Fibroblast of skin of left quadriceps (primary cell): ENCODE measurements at places on chromosomes 16 and 17.

DNA sequence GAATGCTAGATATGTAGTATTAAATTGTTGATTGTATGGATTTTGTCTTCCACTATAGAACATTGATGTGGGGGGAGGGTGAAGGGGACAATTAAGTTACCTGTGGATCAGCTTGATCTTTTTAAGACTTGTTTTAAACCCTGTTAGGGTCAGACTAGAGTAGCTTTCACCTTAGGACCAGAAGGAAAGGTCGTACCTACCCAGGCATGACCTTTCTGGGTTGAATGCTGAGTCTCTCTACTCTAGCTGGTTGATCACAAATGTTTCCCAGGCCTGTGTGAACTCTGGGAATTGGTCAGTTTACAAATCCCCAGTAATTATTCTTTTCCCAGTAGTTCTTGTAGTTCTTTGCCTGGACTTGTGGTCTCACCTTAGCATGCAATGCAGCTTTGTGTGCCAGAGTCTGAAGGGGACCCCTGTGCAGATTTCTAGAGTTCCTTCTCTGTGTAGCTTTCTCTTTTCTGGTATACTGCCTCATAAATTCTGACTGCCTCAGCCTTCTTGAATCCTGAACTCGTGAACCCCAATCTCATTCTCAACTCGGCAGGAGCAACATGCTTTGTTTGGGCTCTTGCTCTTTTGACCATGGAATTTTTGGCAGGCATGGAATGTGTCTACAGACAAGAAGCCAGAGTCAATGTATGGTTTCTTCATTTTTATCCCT lies 54.1 kb downstream of the VMP1 start:
- peak; percentile 92 for DNase-seq

DNA sequence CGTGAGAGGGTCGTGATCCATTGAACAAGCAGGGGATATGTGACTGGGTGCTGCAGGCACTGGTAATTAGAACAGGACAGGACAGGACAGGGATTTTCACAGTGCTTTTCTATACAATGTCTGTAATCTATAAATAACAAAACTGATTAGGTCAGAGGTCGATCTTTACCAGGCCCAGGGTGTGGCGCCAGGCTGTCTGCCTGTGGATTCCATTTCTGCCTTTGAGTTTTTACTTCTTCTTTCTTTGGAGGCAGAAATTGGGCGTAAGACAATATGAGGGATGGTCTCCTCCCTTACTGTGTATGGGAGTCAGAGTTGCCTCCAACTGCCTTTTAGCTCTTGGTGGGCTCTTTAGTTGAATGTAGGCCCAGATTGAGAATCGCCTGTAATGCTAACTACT lies 1.5 kb upstream of the ZNF764 start:
- no peak for DNase-seq

GRCh38 chr17:20706751-20707373 lies 127.3 kb downstream of the CDRT15L2 start:
- DNase-seq: no peak

GRCh38 chr17:6386041-6386630 lies 48.8 kb downstream of the AIPL1 start:
- no peak for DNase-seq

DNA sequence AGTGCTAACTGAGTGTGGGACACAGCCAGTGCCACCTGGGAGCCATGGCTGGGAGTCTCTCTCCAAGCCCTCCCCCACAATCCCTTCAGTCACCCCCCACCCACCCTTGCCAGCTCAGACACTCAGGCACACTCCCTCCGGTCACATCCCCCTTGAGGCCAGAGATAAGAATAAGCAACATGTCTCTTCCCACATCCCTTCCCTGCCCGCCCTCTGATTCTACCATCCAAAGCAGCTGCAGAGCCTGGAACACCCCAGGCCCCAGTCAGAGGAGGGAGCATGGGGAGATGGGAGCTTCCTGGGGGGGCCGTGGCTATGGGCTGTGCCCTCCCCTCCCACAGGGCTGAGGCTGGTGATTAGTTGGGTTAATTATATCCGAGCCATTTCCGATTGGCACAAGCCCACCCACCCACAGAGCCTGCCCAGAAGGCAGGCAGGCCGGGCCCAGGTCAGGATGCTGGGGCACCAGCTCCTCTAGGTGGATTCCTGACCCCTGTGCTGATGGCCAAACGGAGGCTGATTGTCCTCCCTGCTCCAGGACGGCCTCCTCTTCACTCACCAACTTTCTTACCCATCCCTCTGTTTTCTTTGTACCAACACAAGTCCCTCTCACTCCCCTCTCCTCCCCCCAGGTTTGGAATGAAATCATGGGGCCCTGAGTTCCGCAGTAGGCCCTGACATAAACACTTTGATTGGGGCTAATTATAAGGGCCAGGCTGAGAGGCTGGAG lies 28.6 kb upstream of the MEIOC start:
- DNase-seq: no peak

GRCh38 chr17:4584101-4584916 lies at the start of gene SMTNL2:
Gene SMTNL2 (plus strand): TSS chr17:4584529. CDS start chr17:4584606, 77 bp downstream.
- DNase-seq: no peak

DNA sequence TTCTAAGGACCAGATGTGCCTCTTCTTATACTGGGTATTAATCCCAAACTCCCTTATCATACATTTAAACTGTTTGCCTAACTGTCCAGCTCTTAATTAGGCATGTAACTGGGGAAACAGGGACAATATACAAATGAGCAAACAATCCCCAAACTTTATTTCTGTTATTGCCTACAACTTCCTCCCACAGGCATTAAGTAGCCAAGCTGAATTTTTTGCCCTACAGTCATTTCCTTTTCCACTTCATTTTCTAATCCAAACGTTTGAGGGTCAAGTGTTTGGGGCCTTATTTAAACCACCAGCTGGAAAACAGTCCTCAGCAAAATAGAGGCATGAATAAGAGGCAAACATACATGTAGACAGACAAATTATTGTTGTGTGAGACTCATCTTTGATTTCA lies 77.4 kb upstream of the CCL2 start:
- peak; percentile 17 for DNase-seq

DNA sequence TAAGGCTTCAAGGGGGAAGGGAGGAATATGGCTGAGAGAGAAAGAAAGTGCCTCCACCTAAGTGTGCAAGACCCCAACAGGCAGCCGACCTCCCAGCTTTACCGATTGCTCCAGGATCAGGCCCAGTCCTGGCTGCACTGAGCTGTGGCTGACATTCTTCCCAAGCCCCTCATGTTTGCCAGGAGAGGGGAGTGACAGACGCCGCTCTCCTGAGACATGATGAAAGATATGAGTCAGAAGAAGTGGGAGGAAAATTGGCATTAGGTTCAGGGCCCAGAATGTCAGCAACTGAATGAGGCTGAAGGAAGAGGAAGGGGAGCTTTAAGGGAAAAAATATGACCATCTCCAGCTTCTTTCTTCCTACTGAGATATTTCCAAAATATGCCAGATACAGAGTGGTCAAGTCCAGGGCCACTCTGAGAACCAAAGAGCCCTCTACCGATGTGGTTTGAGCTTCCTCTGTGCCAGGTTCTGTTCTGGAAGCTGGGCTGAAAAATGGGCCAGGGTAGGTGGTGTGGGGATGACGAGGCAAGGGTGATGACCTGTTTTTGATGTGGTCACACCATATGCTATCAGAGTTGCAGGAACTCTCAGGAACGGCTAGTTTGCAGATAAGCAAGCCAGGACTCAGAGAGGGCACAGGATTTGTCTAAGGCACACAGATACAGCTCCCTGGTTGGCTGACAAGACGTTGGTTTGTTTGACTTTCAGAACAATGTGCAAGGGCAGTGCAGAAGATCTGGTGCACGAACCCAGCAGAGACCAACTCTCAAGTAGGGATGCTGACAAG lies 176.7 kb downstream of the SOX9 start:
- DNase-seq: peak; percentile 17
